ENCODE measurements at places on chromosomes 1 and 21.

- peak; percentile 56 for DNase-seq
These were observed 194.6 kb downstream of the ST6GALNAC3 start for GRCh38 chr1:76269155-76269554.

- no peak for DNase-seq
These were observed 2.2 kb downstream of the FAM89A start for GRCh38 chr1:231037585-231038517.

DNA sequence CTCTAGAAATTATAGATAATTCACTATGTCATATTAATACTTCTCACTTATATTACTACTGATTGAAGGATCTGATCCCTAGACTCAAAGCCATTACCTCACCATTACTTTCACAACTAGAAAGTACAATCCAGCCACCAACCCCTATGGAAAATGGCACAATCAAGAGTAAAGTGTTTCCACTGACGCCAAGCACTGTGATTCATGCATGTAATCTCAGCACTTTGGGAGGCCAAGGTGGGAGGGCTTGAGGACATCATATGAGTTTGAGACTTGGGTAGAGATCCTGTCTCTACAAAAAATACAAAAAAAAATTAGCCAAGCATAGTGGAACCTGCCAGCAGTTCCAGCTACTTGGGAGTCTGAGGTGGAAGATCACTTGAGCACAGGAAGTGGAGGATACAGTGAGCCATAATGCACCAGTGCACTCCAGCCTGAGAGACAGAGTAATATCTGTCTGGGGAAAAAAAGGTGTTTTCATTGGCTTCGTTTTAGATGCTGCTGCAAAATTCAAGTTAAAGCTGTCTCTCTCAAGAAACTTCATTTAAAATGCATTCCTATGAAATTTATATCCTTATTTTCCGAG, 126.5 kb downstream of the AKT3 start:
- DNase-seq, result peak; percentile 4

DNA sequence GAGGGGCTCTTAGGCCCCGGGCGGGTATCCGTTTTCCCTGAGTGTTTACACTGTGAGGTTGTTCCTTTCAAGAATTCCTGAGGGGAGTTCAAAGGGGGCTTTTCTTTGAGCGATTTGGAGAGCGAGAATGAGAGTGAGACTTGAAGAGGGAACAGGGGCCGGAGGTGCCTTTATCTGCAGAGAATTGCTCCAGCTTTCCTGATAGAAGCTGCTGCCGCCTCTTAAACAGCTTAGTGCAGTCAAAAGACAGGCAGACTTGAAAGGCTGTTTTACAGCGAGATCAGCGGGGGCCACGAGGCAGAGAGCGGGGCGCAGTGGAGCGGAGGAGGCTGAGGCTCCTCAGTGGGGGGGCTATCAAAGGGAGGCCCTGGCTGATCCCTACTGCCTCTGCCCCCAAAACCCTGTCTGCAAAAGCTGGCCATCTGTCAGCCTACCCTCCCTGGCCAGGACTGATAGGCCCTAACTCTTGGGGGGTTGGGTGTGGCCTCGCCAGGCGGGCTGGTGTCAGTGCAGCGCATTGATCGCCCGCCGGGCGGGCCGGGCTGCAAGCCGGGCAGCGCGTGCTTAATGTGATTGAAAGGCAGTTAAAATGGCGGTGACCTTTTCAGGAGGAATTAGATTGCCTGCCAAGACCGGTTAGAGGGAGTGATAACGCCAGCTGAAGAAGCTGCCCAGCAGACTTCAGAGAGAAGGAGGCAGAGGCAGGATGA, 36.4 kb downstream of the TMEM53 start:
- DNase-seq, result no peak

GRCh38 chr1:201513498-201514243, 6.7 kb upstream of the CSRP1 start:
- no peak for DNase-seq

GRCh38 chr1:10764296-10764798, 32.1 kb downstream of the CASZ1 start:
- DNase-seq, result no peak

DNA sequence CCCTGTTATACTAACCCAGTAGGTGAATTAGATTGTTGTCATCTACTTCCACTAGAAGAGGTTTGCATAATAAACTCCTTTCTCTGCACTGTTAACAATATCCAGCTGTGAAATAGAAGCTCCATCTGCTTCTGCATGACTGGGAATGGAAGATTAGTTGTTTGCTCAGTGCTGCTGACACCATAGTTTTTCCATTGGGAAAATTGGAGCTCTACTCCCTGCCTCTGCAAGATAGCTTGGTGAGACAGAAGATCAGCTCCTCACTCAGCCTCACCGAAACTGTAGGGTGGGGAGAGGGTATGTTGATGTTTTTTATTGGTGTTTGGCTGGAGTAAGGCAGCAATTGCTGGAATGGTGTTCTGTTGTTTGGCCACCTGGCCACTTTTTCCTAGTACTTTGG, 331.6 kb upstream of the ADAMTS5 start:
- DNase-seq, result no peak

DNA sequence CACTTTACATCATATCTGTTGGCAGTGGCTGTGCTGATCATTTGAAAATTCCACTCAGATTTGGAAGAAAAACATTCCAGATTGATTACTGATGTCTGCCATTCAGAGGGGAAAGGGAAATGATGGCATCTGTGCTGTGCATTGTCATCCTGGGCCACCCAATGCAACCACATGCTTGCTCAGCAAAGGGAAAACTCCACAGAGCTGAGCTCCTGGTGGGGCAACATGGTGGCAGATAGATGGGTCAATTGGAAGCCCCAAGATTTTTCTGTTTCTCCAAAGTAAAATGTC, 11.8 kb downstream of the OXCT2 start:
- DNase-seq, result no peak

GRCh38 chr1:119779869-119780356, 11.2 kb upstream of the HMGCS2 start:
- no peak for DNase-seq

- no peak for DNase-seq
These were observed 660.7 kb downstream of the PTPRU start for GRCh38 chr1:29896791-29897714.

GRCh38 chr1:43296207-43296606, 4.6 kb upstream of the TIE1 start:
- no peak for DNase-seq

GRCh38 chr1:199995096-199995685, 32.3 kb upstream of the NR5A2 start:
- no peak for DNase-seq

- no peak for DNase-seq
These were observed 62.9 kb upstream of the HOOK1 start for GRCh38 chr1:59751801-59752200.

DNA sequence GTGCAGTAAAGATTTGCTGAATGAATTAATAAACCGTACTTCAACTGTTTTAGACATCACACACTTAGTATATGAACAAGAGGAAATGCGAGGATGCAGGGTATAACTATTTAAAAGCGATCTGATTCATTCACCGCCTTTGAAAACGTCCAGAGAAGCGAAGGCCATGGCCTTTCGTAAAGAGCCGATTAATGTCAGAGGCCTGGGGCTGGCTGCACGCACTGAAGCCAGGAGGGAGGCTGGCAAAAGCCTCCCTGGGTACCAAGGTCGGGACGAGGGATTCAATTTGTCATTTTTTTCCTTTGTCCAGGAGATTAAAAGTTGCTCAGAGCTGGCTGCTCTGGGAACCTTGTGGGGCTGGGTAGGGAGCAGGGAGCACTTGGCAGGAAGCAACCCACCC, 307.4 kb downstream of the NPHP4 start:
- no peak for DNase-seq

DNA sequence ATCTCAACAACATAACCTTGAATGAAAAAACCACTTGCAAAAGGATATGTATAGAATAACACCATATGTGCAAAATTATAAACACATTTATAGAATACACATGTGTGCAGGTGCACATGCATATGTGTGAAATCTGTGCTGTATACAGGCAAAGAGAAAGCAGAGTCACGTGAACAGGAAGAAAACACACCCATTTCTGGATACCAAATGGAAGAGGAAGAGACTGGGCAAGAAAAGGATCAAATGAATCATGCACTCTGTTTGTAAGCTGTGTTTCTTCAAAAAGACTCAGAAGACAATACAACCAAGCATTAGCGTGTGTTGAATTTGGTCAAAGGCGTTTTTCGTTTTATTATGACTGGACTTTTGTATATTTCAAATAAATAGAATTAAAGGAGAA, 111.3 kb upstream of the ERG start:
- no peak for DNase-seq

DNA sequence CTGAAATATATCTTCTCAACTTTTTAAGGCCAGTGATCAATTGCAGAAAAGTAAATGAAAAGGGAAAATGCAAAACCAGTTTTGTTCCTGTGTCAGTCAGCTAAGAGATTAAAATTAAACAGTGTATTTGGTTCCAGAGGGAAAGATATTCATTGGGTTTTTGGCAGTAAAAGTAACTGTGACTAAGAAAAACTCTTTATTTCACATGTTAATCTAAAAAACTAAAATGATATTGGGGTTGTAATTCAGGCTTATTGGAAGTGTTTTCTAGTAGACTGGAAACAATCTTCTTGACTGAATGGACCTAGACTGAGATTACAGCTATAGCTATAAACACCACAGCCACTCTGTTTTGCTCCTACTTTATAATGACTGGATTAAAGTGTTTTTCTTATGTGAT, 413.9 kb downstream of the ADGRL2 start:
- DNase-seq, result no peak

- DNase-seq, result no peak
These were observed 10.9 kb downstream of the TMPRSS3 start for GRCh38 chr21:42384989-42385388.

- DNase-seq, result no peak
These were observed 33.8 kb downstream of the ZBTB17 start for GRCh38 chr1:15941899-15942660.

DNA sequence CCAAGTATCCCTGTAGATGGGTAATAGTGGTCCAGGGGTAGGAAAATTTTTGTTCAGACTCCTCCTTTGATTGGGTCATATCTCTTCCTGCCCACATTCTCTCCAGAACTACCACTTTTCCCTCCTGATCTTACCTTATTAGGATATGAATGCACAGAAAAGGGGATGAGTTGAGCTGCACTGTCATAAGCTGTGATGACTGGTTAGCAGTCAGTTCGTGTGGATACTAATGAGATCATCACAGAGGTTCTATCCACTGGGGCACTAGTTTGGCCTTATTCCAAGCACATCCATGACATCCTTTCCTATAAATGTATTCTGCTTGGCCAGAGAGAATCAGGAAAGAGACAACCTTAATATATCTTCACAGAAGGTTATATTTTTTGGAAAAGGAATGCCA, 22.1 kb upstream of the TBX15 start:
- DNase-seq, result peak; percentile 57

- no peak for DNase-seq
These were observed 66.6 kb downstream of the FAF1 start for GRCh38 chr1:50893466-50893865.

DNA sequence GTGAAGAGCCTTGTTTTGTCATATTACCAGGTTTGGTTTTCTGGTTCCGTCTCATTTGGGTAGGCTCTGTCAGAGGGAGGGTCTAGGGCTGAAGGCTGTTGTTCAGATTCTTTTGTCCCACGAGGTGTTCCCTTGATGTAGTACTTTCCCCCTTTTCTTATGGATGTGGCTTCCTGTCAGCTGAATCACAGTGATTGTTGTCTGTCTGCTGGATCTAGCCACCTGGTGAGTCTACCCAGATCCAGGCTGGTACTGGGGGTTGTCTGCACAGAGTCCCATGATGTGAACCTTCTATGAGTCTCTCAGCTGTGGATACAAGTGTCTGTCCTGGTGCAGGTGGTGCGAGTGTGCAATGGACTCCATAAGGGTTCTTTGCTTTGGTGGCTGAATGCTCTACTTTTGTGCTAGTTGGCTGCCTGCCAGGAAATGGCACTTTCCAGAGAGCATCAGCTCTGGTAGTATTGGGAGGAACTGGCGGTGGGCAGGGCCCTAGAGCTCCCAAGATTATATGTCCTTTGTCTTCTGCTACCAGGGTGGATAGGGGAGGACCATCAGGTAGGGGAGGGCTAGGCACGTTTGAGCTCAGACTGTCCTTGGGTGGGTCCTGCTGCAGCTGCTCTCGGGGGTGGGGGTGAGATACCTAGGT, 246.0 kb downstream of the RYR2 start:
- DNase-seq, result no peak

DNA sequence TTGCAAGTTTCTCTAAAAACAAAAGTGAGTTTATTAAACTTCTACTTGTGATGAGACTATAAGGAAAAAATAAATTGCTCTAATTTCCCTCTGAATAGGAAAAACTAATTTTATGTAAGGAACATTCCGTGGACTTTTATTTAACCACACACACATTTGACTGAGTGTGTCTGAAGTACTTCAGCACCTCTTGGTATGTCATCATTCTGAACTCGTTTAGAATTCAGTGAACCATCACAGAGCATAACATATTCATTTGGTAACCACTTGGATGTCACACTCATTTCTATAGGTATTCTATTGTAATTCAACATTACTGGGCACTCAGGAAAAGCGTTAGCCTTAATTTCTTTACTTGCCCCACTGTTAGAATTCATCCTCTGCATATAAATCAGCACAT, 79.1 kb downstream of the RGS21 start:
- DNase-seq, result no peak

- DNase-seq, result no peak
These were observed 32.8 kb upstream of the RAVER2 start for GRCh38 chr1:64712049-64712448.

- no peak for DNase-seq
These were observed 48.7 kb downstream of the ELAVL4 start for GRCh38 chr1:50157306-50157941.

DNA sequence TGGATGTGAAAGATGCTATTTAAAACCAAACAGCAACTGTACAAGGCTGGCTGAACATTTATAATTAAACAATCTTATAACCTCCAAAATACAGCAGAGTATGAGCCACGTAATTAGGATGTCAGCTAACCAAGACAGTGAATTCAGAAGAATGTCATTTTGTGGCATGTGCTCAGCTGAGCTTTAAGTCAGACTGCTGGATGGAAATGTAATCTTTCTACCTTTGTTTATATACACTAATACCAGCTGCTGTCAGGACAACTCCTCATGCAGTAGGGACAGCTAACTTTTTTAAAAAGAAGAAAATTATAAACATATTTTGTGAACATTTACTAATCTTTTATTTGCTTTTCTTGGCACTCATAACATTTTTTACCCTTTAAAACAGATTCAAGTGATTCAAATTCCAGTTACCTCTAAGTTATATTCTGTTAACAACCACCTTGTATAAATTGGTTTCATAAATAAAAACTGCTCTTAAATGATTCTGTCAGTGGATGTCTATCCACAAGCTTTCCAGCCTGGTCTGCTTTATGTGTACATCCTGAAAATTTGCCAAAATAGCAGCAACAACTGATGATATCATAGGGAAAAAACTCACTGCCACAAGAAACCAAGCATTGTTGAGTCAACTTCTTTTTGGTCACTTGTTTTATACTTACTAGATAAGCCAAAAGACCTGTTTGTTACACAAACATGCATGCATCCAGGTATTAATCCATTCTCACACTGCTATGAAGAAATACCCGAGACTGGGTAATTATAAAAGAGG, 36.1 kb downstream of the DPH5 start:
- DNase-seq, result peak; percentile 59

Measured in HT1080 (cell line).